Fibroblast of the aortic adventitia (primary cell): ENCODE measurements at places on chromosomes 1 and 21. TPM values are rescaled to one million over a fixed set of nuclear protein-coding genes. Genes with fewer than 3 reads are reported as not detected.

Gene VPS72
- 9.2 and 42.8 TPM in 2 replicates for total RNA-seq

Gene PTPN22
- total RNA-seq, result 0.99 and 1.6 TPM in 2 replicates

Gene IARS2
- 89.4 and 132 TPM in 2 replicates for total RNA-seq

Gene RWDD3
- total RNA-seq, result 12.5 and 20.6 TPM in 2 replicates

GRCh38 chr1:244113532-244114320 is 62.6 kb downstream of the ZBTB18 start:
- peak; percentile 90 for DNase-seq

DNA sequence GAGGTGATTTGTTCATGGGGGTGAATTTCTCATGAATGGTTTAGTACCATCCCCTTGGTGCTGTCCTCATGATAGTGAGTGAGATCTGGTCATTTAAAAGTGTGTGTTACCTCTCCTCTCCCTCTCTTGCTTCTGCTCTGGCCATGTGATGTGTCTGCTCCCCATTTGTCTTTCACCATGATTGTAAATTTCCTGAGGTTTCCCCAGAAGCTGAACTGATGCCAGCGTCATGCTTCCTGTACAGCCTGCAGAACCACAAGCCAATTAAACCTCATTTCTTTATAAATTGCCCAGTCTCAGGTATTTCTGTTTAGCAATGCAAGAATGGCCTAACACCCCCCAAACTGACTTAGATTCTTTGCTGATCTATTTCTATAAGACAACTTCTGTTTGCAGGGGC is 249.4 kb upstream of the B3GALT2 start:
- DNase-seq, result no peak

DNA sequence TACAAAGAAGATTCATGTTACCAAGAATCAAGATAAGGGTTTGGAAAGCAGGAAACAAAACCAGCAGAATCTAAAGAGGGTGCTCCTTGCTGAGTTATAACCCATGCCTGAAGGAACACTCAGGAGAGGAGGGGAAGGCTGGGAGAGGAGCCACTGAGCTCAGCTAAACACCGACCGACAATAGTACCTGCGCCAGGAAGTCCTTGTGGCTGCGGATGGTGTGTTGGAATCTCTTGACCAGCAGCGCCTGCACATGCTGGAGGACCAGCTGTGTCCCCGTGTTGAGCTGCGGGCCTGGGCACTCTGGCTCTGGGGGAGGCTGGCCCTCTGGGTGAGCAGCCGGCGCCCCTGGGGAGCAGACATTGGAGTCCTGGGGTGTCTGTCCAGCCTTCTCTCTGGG is 89.4 kb downstream of the ABCA4 start:
- DNase-seq, result no peak

- no peak for DNase-seq
Observed at GRCh38 chr1:12065872-12066271, 2.8 kb downstream of the TNFRSF8 start.
